ENCODE measurements at places on chromosomes 11 and 22.
A peak's percentile ranks its signal among the peaks of the same experiment; 100 is the strongest.

GRCh38 chr11:92826136-92826535 lies 143.3 kb upstream of the MTNR1B start:
- peak; percentile 81 for DNase-seq

DNA sequence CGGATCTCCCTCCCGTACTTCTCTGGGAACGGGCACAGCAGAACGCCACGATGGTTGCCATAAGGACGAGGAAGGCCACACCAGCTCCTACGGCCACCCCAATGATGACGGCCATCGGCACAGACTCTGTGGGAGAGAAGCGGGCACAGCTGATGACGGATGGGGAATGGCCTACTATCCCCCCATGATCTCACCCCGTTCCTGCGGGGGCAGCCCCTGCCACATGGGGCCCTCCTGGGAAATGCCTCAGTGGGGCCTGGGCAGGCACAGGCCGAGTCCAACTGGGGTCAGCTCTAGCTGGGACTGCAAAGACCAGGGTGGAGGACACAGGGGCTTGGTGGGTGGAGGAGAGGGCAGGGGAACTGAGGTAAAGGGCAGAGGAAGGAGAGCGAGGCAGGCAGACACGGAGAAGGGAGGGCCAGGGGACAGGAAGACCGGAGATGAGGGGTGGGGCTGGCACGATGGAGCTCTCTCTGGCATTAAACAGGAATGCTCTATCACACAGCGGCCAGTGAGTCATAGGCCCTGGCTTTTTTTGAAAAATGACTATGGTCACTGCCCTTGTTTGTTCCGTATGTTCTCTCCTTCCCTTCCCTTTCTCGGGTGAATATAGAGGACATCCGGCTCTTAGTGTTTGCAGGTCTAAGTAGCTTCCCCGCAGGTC lies 76.0 kb downstream of the ST3GAL4 start:
- peak; percentile 60 for DNase-seq

- DNase-seq = peak; percentile 53
Measured at GRCh38 chr22:50544078-50544745, 1.5 kb upstream of the KLHDC7B start.

DNA sequence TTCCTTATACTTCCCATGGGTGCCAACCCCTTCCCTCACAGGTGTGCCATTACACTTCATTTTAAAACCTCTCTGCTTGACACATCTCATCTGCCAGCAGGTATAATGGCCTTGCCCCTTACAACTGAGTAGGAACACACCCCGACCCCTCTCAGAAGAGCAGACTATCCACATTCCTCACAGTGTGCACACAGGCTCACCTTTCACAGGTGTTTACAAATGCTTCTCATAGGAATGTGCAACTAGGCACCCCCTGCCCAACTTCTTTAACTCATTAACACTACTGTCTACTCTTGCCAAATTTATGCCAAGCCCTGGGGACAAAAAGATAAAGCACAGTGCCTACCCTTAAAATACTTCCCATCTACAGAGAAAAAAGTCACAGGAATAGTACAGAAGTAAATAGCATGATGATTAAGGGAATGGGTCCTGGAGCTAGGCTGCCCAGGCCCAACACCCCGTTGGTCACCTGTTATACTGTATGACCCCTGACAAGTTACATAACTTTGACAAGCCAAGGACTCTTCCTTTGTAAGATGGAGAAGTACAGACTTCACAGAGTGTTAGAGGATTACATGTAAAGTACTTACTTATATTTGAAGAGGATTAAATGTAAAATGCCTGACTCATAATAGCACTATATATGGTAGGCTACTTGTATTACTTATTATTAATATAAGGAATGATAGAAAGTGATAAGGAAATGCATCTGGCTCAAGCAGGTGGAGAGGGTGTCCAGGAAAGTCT lies 15.2 kb downstream of the TRIM3 start:
- no peak for DNase-seq

- peak; percentile 43 for DNase-seq
Measured at GRCh38 chr11:45803971-45804760, 783 bp upstream of the SLC35C1 start.

GRCh38 chr22:47128622-47129215 lies 366.3 kb downstream of the TBC1D22A start:
- no peak for DNase-seq

GRCh38 chr11:76587820-76588454 lies 82.6 kb downstream of the LRRC32 start:
- no peak for DNase-seq

- no peak for DNase-seq
Measured at GRCh38 chr22:43127166-43127908, 15.9 kb downstream of the MCAT start.

- no peak for DNase-seq
Measured at GRCh38 chr11:97123237-97123636, 733.4 kb downstream of the JRKL start.

- DNase-seq = no peak
Measured at GRCh38 chr11:82996966-82997606, 74.6 kb downstream of the RAB30 start.

GRCh38 chr11:104694259-104695064 lies 203.8 kb downstream of the CASP12 start:
- peak; percentile 97 for DNase-seq

- DNase-seq = no peak
Measured at GRCh38 chr11:129910360-129910759, 15.0 kb upstream of the NFRKB start.

- DNase-seq = no peak
Measured at GRCh38 chr11:65524014-65524740, 706 bp upstream of the SCYL1 start.

Measured in fibroblast of upper back skin (primary cell).